ENCODE measurements at places on chromosomes 4 and X. TPM values are rescaled to one million over a fixed set of nuclear protein-coding genes. Genes with fewer than 3 reads are reported as not detected.

Gene ENPEP
- not detected for polyA plus RNA-seq

Gene LGI2
- not detected for polyA plus RNA-seq

Gene PPARGC1A
- polyA plus RNA-seq = not detected

Gene MAGEC3
- not detected for polyA plus RNA-seq

Gene CDX4
- polyA plus RNA-seq = not detected

Gene MSANTD1
- not detected for polyA plus RNA-seq

Gene EREG
- not detected for polyA plus RNA-seq

Gene SPATA18
- polyA plus RNA-seq = not detected

Gene PRDM8
- polyA plus RNA-seq = 1.3 TPM

Gene SH2D1A
- 57.6 TPM for polyA plus RNA-seq

Gene USP26
- not detected for polyA plus RNA-seq
